Left ventricle myocardium superior (tissue), 1 donor: ENCODE measurements at places on chromosomes 5 and 9. TPM values are rescaled to one million over a fixed set of nuclear protein-coding genes. Genes with fewer than 3 reads are reported as not detected.
A peak's percentile ranks its signal among the peaks of the same experiment; 100 is the strongest.

COL27A1 gene
- 11.0 TPM for total RNA-seq

SLC6A7 gene
- not detected for total RNA-seq

PCDHA1 gene
- not detected for total RNA-seq

SPATA31C1 gene
- total RNA-seq, result not detected

- peak; percentile 84 for DNase-seq
Measured at GRCh38 chr5:151651997-151652645, 34.6 kb downstream of the SPARC start.

GRCh38 chr5:56422076-56422762 is 189.1 kb upstream of the ANKRD55 start:
- no peak for DNase-seq

GRCh38 chr5:165130656-165131055 is 1625.2 kb downstream of the MAT2B start:
- DNase-seq, result no peak

DNA sequence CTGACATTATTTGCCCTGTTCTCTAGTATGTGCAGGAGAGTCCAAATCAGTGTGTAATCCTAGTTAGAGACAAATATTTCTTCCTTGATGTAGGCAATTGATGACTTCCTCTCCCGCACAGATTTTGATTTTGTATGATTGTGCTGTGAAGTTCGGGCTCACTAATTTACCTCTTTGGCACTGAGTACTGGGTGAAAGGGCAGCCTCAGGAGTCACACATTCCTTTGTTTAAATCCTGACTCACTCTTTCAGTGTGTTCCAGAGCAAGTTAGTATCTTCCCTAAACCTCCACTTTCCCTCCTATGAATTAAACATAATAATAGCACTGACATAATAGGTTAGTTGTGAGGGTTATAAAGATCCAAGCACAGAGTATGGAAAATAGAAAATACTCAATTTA is 269.7 kb downstream of the ISL1 start:
- no peak for DNase-seq

- DNase-seq, result no peak
Measured at GRCh38 chr5:107855171-107855570, 184.4 kb upstream of the EFNA5 start.

- no peak for DNase-seq
Measured at GRCh38 chr9:69549310-69550202, 122.6 kb downstream of the APBA1 start.

DNA sequence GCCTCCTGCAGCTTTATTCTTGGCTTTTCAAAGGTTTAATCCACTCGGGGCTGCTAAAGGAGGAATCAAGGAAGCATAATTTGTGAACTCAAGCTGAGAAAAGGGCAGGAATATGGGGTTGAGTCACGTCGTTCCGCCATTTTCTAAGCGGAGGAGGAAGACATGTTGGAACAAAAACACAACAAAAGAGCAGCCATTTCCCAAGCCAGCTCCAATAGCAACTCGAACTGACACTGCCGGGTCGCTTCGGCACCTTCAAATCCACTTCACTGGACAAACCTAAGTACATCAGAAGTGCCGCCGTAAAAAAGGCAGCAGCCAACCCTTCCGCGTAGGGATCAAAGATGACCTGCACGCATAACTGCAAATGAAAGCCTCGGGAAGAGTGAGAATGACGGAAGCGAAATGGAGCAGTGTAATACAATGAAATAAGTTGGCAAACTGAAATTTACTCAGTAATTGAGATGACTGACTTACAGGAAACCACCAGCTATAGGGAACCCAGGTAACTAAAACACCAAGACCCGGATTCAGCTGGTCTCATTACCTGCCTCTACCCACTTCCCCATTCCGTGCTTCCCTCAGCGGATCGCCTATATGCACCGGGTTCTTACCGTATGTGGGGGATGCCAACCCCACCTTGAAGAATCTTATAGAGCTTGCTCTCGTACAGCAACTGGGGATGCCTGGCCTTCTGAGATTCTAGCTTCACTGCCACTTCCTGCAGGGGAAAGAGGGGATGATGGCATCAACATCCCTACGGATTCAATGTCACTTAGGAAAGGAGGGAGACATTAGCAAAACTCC is 1.6 kb downstream of the CSNK1A1 start:
- no peak for DNase-seq

GRCh38 chr5:7437836-7438235 is 41.9 kb downstream of the ADCY2 start:
- no peak for DNase-seq

GRCh38 chr9:92066168-92066567 is 49.0 kb downstream of the SPTLC1 start:
- no peak for DNase-seq

GRCh38 chr9:20358207-20358606 is 264.1 kb downstream of the MLLT3 start:
- no peak for DNase-seq

DNA sequence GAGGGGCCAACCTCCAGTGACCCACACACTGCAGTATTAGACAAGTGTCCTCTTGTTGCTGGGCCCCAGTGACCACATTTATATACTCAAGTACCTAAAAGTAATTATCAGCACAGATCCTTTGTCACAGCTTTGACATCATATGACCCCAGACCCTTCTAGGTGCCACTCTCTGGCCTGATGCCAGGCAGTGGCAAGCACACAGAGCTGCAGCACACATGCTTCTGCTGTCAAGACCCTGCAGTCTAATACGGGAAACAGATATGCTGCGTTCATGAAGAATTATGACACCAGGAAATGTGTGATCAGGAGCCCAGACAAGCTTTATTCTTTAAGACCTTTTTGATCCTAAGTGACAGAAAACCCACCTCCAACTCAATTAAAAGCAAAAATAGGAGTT is 63.8 kb upstream of the AFAP1L1 start:
- DNase-seq, result no peak

DNA sequence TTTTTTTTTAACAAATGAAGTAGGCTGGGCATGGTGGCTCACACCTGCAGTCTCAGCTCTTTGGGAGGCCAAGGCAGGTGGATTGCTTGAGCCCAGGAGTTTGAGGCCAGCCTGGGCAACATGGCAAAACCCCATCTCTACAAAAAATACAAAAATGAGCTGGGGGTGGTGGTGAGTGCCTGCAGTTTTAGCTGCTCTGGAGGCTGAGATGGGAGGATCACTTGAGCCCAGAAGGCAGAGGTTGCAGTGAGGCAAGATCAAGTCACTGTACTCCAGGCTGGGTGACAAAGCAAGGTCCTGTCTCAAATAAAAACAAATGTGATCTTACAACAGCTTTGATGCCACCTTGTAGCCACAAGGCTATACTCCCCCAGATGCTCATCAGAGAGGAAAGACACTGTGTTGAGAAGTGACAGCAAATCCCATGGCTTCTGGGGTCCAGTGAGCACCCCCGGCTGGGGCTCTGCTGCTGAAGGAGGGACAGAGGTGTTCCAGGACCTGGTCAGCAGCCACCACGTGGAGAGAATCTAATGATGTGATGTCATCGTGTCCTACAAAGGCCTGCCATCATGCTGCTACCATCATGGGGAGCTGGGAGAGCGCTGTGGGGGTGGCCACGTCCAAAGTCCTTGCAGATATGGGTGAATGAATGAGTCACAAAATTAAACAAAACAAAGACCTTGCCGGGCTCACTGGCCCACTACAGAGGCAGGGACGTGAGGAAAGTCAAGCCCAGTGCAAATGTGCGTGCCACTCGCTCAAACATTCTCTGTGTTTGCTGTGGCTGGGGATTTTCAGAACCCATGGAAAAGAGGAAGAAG is 60.7 kb downstream of the PRRT1B start:
- DNase-seq, result no peak
